MM.1S (cell line): ENCODE measurements at places on chromosomes 13 and 19.

DNA sequence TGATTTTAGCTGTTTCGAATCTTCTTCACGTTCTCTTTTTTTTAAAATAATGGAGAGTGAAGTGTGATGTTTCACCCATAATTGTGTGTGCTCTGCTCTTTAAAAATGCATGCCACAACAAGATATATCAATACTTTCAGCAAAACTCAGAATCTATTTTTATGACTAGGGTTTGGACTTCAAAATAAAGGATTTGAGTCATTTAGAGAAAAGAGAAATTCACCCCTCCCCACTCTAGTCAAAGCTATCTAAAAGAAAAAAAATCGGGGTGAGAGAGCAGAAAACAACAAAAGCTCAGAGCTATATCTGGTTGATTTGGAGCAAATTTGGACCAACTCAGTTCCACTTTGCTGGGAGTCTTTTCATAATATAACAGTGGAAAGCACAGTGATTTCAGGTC is 244.5 kb downstream of the DNAJC15 start:
- no peak for DNase-seq

- no peak for DNase-seq
Observed at GRCh38 chr13:58991826-58992477, 1171.8 kb downstream of the DIAPH3 start.

GRCh38 chr19:47296036-47296435 is 13.6 kb upstream of the C5AR1 start:
- peak; percentile 83 for DNase-seq

- DNase-seq: no peak
Observed at GRCh38 chr13:103243495-103243894, 177.3 kb upstream of the SLC10A2 start.

- no peak for DNase-seq
Observed at GRCh38 chr19:54473892-54474372, 836 bp upstream of the CDC42EP5 start.

DNA sequence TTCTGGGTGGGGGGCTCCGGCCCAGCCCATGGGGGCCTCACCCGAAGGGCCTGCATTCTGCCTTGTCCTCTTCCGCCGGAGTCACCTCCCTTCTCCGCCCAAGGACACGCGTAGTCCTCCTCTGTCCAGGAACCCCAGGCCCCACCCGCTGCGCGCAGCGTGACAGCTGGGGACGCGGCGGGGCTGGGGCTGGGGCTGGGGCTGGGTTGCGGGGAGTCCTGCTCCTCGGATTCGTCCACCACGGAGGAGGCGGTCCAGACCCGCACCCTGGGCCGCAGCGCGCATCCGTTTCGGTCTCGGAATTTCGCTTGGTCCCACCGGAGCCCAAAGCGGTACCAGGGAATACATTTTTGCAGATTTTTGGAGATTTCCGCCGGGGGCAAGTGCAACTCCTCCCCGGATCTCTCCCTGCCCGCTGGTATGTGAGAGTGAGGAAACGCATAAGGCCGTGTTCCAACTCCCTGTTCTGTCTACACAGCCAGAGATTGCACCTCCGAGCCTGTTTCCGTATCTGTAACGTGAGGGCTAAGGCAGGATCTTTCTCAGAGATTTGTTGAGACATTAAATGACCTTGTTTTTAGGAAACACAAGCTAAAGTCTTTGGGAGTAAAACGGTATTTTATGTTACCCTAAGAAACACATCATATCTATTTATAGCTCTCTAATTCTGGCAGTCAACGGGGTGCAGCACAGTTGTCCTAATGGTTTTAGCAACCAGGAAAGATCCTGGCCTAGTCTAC is at the start of gene COX7A1:
COX7A1 (minus strand) TSS at position 96 of the 740 bp plus-strand sequence; CDS start at position 56, 40 bp downstream.
- DNase-seq: no peak

DNA sequence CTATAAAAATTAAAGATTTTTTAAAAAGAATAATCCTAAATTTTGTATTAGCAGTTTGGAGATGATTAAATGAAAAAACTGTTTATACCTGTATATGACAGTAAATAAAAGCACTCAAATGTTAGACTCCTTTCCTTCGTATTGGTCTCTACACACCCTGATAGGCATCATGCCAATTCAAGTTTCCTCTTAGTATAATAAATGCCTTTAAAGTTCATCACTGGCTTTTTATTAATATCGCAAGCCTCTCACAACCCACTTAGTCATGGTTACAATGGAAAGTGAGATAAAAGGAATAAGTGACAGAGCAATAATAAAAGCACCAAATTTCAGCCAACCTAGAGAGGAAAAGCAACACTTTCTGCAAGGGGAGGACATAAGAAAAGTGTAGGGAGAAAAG is 102.2 kb downstream of the PIBF1 start:
- DNase-seq: no peak

DNA sequence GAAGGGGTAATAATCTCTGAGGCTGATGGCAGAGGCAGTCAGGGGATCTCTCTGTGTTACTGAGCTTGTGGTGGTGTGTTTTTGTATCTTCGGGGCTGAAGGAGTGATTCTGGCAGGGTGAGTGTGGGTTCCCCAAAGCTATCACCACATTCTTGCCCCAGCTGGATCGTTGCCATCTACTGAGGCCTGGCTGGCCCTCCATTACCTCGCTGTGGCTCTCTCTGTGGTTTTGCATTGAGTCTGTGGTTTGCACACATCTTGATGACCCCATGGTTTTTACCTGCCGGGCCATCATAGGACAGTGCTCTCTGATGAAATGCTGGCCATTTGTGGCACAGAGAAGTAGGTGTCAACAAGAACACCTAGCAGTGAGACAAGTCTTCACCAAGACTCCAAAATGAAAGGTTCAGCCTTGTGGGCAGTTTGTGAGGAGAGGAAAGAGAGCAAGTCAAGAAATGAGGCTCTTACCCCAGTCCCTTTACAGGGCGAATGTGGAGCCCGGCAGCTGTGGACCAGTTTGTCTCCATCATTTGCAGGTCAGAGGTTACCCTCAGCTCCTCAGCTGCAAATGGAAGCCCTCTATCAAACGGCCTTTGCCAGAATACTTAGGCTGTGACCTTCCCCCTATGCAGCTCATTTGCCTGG is 69.0 kb upstream of the NPAS1 start:
- peak; percentile 80 for DNase-seq

GRCh38 chr13:50457415-50458393 is 385.8 kb downstream of the DLEU7 start:
- DNase-seq: no peak

- DNase-seq: no peak
Observed at GRCh38 chr13:93029536-93029935, 197.1 kb upstream of the GPC6 start.

- no peak for DNase-seq
Observed at GRCh38 chr19:42098781-42099180, 22.8 kb downstream of the ZNF574 start.

DNA sequence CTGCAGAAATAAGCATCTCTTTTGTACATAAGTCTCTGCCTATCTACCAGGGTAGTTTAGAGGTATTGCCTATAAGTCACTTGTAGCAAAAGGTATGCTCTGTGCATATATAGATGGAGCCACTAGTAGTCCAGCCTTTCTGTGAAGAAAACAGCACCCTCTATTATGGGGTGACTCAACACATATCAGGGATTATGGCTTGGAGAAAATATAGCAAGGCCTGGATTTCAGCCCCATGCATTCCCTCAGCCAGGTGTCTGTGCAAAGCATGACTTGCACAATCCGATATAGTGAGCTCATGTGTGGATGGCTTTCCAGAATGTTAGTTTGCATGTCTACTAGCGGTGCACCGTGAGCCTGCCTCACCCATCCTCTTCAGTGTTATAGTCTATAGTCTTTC is 13.4 kb upstream of the NALCN start:
- DNase-seq: no peak

DNA sequence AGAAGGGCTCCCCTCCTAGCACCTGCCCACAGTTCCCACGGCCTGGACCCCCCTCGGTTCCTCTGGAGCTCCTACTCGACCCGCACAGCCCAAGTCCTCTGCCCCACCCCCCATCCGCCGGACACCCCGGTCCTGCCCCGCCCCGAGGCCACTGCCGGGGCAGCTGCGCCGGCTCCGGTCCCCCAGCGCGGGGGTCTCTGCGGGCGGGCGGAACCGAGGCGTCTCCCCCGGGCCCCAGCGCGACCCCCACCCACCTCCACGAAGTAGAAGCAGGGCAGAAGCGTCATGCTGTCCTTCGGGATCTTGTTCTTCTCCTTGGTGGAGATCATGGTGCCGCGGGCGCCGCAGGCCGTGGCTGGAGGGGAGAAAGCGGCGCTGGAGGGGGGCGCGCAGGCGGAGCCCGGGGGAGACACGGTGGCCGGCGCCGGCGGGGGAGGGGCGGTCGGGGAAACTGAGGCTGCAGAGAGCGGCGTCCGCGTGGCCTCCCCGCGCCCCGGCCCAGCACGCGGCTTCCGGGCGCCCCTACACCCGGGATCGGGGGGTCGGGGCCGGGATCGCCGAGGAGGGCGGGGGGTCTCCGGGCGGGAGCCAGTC is 427 bp downstream of the PLPPR3 start:
- no peak for DNase-seq

GRCh38 chr19:13843104-13843921 is 33.6 kb upstream of the NANOS3 start:
- DNase-seq: no peak

GRCh38 chr13:30408319-30409101 is 13.8 kb upstream of the UBE2L5 start:
- peak; percentile 80 for DNase-seq

DNA sequence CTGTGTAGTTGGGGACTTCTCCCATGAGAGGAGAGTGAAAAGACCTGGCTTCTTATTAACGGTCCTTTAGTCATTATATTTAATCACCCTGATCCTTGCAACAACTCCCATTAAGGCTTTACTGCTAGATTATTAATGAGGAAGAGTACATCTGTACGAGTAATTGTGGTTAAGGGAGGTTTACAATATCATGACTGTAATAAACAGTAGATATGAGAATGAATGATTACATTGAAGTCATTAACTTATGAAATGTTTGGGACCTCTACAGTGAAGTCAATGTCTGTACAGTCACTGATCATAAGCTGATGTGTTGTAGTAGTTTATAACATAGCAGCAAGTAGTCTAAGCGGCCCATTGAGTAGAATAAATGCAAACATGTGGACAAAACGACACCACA is 24.7 kb downstream of the FGF9 start:
- no peak for DNase-seq

DNA sequence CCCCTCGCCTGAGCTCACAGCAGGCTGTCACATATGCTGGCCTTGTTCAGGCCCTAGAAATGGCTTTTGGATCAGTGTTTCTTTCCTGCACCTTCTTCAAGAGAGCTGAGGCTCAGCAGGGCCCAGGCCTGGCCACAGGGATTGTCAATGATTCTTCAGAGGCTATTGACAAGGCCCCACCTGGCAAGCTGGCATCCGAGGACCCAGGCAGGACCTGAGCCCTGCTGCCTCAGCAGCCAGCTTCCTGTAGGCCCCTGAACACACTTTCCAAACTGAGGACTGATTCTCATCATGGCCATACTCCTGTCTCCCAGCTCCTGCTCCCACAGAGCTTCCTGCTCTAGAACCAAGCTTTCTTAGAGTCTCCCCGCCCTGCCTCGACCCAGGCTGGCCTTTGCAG is 136.8 kb downstream of the UQCRFS1 start:
- DNase-seq: no peak

DNA sequence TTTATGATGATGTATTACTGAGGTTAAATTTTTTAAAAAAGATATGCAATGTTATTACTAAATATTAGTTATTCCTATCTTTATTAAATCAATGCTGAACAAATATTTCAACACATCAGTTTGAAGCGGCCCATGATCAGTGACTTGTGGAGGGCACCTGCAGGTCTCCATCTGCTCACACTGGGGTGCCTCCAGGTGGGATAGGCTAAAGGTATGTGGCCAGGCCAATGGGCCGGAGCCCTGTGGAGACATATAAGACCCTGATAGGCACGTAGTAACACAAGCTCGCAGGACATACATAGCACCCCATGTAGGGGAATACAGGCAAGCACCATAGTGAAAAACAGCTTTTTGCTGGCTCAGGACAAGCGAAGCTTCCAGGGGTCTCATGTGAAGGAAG is 469.8 kb downstream of the ZNF536 start:
- DNase-seq: no peak

GRCh38 chr13:35481777-35482176 is 5.3 kb upstream of the MAB21L1 start:
- DNase-seq: no peak

- no peak for DNase-seq
Observed at GRCh38 chr13:35964863-35965180, 166.4 kb downstream of the DCLK1 start.

GRCh38 chr13:114339857-114340534 is 25.7 kb downstream of the CHAMP1 start:
- peak; percentile 81 for DNase-seq
